ENCODE measurements at places on chromosomes 5 and 9.
A peak's percentile ranks its signal among the peaks of the same experiment; 100 is the strongest.

DNA sequence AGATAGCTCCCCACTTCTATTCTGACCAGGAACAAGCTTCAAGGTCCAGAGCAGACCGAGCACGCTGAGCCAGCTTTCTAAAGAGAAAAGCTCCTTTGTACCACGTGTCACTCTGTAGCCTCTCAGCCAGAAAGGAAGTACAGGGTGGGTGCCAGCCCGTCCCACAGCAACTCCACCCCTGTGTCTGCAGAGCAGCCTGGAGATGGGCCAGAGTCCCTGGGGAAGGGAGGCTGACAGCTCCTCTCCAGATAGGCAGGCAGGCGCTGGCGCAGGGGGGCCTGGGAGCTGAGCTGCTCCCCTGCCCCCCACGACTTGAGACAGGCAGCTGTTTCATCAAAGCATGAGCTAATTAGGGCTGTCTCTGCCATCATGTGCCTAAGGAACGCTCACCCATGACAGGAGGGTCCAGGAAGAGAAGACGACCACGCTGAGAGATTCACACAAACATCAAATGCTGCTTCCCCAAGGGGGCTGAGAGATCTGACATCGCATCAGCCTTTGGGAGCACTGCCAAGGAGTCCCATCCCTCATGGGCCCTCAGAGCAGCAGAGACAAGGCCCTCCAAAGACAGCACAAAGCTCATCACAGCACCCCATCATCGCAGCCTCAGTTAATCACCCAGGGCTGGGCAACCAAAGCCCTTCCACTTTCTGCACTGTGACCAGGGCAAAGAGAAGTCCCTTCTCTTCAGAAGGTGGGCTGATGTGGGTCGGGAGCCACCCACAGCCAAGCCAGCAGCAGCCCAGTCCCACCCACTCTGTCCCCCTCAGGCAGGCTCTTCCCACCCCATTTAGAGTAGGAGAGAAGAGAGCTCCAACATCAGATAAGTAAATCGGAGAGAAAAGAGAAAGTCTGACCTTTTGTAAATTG, 78.5 kb upstream of the LRRTM2 start:
- peak; percentile 63 for DNase-seq

GRCh38 chr9:6780690-6781089, 22.9 kb downstream of the KDM4C start:
- DNase-seq = peak; percentile 35

DNA sequence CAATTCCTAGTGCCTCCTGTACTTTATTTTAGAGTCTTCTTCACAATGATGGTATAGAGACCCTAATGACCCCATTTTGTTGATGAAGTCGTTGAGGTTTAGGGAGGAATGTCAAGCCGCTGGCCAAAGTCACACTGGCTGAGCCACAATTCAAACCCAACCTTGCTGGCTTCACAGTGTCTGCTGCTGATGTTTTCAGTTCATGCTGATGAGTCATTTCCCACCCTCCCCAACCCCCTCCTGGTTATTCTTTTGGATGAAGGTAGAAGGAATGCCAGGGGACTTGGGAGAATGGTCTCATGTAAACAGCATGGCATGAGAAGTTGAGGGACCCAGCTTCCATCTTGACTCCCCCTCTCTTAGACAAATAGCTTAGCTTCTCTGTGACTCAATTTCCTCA, 68.6 kb downstream of the TMEM252 start:
- DNase-seq = no peak

- DNase-seq = no peak
Observed at GRCh38 chr9:99375481-99375880, 153.4 kb downstream of the SEC61B start.

DNA sequence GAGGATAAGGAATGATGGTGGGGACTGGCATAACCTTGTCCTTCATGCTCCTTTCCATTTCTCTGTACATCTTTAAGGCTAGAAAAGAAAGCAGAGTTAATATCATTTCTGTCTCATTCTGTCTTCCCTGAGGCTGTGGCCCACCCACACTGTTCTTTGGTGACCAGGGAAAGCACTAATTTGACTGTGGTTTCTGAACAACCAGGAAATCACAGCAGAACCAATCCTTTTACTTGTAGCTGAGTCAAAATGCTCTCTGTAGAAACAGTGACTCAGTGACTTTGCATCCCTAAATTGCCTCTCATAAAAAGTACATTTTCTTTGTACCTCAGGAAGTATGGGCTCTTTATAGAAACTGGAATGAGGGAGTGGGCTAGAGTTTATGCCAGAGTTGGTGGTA, 28.1 kb downstream of the IL33 start:
- DNase-seq = no peak

GRCh38 chr5:59099270-59099994, 516.6 kb downstream of the RAB3C start:
- DNase-seq = no peak
